ENCODE measurements at places on chromosomes 13 and 19. TPM values are rescaled to one million over a fixed set of nuclear protein-coding genes. Genes with fewer than 3 reads are reported as not detected.

The OR7A5 gene
- not detected for total RNA-seq

The TUBA3C gene
- total RNA-seq = not detected

The IGFLR1 gene
- total RNA-seq = 3.1 TPM

The TUBB4A gene
- 121 TPM for total RNA-seq

The CCL25 gene
- total RNA-seq = not detected

The NXNL1 gene
- not detected for total RNA-seq

The SPIB gene
- 0.06 TPM for total RNA-seq

The ZNF45 gene
- total RNA-seq = 20.6 TPM

The SYNE4 gene
- total RNA-seq = 0.79 TPM

The FUT6 gene
- not detected for total RNA-seq

The LRRC25 gene
- total RNA-seq = 1.8 TPM

The KCNN4 gene
- 0.83 TPM for total RNA-seq

All from spinal cord (tissue), 10 donors.